ENCODE measurements at places on chromosomes 4 and X.

GRCh38 chrX:97402903-97403302 lies 519.2 kb downstream of the RPA4 start:
- no peak for DNase-seq

DNA sequence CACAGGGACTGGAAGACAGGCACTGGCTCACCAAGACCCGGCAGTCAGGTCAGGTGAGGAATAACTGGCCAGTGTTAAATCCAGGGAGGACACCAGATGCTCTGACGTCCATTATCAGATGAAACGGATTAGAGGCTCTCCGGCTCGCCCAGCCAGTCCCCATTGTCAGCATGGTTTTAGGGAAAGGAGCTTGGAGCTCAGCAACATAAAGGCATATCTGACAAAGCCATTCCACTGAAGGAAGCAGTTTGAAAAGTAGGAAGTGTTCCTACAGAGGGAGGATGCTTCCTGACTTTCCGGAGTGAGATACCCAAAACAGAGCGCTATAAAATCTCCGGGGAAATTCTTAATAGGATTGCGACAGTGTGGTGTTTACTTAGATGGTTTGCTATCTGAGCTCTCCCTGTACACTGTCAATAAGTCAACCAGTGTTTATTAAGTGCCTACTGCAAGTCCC lies 14.8 kb downstream of the NDNF start:
- DNase-seq, result no peak

GRCh38 chr4:165542476-165542875 lies 163.7 kb downstream of the CPE start:
- DNase-seq, result no peak

GRCh38 chr4:31349907-31350306 lies 629.7 kb downstream of the PCDH7 start:
- no peak for DNase-seq

GRCh38 chr4:10622728-10623127 lies 61.8 kb downstream of the CLNK start:
- DNase-seq, result no peak

- no peak for DNase-seq
These were observed 46.9 kb upstream of the RHOH start for GRCh38 chr4:40149960-40150385.

DNA sequence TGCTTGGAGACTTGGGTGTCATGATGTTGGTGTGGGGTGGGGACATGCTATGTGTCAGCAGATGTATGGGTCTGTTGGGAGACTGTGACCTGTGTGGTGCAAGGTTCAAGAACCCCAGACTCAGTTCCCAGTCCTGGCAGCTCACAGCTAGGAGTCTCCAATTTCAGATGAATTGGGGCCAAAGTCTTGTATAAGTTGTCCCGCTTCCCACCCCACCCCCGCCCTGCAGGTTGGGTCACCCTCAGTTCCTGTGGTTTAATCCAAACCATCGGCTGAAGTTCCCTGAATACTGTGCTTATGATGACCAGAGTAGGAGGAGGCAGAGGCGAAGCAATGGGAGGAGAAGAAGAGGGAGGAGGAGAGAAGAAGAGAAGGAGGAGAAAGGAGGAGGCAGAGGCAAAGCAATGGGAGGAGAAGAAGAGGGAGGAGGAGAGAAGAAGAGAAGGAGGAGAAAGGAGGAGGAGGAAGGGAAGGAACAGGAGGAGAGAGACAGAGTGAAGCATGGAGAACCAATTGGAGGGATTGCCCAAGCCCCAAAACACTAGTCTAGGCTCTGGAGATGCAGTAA lies 112.6 kb downstream of the EFNB1 start:
- no peak for DNase-seq

DNA sequence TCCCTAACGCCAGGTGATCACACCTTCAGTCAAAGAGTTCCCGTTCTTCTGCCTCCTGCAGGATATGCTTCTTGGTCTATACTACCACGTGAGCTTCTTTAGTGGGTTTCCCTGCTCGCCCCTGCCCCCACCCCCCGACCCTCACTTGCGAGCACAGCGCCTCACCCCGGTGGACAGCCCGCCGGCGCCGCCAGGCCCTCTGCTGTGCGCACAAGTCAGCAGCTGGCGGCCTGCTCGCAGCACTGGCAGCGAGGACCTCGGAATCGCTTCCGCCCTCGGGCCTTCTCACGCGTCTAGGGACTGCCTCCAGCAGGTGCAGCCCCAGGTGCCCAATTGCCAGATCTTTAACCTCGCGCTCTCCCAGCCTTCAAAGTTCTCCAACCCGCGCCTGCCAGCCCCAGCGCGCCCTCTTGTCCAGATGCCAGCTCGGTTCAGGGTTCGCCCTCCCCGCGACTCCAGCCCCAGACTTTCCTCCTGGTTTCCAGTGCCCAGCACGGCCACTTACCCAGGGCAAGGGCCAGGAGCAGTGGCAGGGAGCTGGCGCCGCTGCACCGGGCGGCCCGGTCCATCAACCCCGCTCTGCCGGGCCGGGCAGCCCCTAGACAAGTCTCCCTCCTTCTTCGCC lies 454 bp downstream of the BTC start:
- peak; percentile 1 for DNase-seq

- no peak for DNase-seq
These were observed 20.2 kb downstream of the CLNK start for GRCh38 chr4:10664408-10664807.

DNA sequence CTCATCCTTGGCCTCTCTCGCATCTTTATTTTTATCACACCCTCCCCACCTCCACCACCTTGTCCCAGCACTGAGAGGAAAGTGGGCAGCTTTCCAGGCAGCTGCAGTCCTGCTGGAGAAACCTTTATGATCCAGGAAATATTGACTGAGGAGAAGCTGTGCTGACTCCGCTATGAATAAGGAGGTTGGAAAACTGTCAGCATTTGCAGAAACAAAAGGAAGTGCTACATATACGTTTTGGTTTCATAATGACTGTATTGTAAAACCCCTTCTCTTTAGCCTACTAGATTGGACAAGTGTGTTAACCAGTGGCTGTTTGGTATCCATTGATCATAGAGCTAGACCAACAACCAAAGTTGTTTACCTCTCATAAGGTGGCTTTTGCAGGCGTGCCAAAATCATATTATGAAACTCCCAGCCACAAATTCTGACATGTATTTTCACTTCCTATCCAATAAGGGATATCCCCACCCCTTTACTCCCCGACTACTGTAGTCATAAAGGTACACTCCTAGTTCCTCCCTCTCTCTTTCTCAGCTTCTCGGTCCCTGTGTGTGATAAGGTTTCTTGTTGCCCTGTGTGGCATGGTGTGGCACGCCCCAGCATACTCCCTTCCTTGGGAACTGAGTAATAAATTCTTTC lies 88.4 kb downstream of the GPR143 start:
- no peak for DNase-seq

GRCh38 chr4:121951521-121952110 lies at the start of gene TRPC3:
Gene TRPC3 (minus strand): TSS chr4:121952060. CDS start chr4:121951680, 380 bp downstream.
- no peak for DNase-seq

GRCh38 chrX:70960730-70961129 lies 29.8 kb upstream of the SLC7A3 start:
- no peak for DNase-seq

GRCh38 chrX:115023139-115023538 lies 5.7 kb upstream of the IL13RA2 start:
- no peak for DNase-seq

DNA sequence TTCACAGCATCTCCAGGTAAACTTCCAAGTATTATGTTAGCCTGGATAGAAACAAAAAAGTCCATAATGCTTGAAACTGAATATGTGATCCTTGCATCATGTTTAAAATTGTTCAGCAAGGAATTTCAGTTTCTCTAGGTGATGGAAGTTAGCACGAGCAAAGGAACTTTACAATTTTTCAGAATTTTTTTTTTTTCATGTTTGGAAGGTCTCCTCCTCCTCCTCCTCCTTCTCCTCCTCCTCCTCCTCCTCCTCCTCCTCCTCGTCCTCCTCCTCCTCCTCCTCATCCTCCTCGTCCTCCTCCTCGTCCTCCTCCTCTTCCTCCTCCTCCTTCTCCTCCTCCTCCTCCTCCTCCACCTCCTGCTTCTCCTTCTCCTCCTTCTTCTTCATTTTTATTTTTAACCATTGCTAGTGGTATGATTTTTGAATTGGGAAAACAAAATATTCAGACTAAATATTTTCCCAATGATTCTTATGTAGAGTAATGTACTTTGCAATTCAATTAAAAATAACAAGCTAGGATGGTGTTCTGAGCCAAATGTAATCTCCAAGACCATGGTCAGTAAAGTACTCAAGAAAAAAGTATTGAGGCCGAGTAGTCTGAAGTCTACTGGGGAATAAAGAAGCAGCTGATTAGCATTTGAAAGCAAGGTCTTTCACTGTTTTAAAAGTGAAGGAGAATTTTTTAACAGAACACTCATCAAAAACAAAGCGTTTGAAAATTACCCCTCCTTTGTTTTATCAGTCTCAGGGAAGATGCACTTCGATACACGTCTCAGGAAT lies 420.9 kb upstream of the ATOH1 start:
- DNase-seq, result no peak

DNA sequence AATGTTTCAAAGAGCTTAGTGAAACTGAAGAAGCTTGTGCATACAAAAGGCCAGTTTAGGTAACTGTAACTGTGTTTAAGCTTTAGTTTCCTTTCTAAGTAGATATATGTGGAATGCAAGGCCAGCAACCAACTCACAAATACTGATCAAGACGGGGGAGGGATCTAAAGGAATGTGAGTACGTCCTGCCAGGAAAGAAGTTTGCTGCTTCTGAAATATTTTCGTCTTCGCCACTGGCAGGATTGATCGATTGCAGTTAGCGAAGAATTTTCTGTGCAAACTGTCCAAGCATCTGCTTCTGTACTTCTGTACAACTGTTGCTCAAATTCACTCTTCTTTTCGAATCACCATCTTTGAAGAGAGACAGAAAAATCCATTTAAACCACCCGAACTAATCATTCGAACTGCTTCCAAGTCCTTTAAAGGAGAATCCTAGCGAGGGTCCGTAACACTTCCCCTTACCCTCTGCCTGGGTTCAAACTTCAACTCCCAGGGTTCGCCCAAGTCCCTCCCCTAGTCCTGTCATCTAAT lies 373 bp upstream of the INTS6L start:
- no peak for DNase-seq

- peak; percentile 2 for DNase-seq
These were observed 57.1 kb downstream of the ELF4 start for GRCh38 chrX:130053236-130053635.

DNA sequence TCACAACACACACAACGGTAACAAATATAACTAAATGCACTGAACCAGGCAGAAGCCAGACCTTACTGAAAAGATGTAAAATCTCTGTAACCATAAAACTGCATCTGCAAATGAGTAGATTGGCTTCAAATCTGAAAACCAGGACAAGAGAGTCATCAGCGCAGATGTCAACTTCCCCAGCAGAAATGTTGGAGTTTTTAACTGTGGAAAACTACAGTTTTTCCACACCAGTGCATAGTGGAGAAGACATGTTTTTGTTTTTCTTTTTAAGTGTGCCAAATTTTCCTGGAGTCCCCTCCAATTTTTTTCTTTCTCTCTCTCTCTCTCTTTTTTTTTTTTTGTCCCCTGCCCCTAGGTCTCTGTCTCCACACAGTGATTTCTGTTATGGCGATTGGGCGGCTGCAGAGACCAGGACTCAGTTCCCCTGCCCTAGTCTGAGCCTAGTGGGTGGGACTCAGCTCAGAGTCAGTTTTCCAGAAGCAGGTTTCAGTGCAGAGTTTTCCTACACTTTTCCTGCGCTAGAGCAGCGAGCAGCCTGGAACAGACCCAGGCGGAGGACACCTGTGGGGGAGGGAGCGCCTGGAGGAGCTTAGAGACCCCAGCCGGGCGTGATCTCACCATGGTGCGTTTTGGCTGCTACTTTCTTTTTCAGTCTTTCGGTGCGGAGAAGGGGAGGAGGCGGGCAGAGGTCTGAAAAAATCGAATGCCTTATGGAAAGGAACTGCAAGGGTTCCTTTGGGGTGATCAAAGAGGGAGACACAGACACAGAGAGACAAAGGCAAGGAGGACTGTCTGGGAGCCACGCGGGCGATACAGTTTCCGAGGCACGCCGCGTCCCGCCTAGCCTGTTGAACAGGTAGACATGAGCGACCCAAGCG lies at the start of gene GUCY1A1:
Gene GUCY1A1 (plus strand): TSS at position 505 of the 878 bp plus-strand sequence. CDS start 30,020 bp downstream, outside the sequence.
- DNase-seq, result no peak

GRCh38 chr4:95219109-95219508 lies 329.7 kb downstream of the UNC5C start:
- no peak for DNase-seq

DNA sequence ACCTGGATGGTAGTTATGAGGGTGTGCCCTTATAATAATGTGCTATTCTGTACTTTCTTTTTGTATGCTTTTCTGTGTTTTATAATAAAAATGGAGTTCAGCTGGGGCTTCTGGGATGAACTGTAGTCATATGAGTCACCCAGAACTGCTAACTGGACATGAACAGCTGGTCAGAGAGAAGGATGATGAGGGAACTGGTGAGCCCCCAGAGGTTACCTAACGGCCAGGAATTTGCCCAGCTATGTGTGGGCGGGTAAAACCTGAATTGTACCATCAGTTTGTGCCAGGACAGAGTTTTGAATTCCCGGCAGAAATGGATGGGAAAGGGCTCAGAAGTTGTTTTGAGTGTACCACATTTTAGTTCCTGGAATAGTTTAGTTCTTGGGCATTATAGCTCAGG lies 138.0 kb upstream of the USP9X start:
- DNase-seq, result no peak

GRCh38 chr4:8571702-8572685 lies 8.2 kb upstream of the GPR78 start:
- no peak for DNase-seq

DNA sequence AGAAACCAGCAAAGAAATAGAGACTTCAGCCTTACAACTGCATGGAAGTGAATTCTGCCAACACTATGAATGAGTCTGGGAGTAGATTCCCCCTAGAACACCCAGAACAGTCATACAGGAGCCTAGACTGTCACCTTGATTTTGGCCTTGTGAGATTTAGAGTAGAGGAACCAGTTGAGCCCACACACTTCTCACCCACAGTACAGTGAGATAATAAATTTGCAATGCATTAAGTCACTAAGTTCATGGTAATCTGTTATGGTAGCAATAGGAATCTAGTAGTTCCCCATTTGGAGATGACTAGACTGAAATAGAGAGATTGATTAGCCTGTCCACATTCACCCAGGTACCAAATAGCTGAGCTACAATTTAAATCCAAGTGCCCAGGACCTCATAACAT lies 59.0 kb downstream of the FAM13A start:
- no peak for DNase-seq

DNA sequence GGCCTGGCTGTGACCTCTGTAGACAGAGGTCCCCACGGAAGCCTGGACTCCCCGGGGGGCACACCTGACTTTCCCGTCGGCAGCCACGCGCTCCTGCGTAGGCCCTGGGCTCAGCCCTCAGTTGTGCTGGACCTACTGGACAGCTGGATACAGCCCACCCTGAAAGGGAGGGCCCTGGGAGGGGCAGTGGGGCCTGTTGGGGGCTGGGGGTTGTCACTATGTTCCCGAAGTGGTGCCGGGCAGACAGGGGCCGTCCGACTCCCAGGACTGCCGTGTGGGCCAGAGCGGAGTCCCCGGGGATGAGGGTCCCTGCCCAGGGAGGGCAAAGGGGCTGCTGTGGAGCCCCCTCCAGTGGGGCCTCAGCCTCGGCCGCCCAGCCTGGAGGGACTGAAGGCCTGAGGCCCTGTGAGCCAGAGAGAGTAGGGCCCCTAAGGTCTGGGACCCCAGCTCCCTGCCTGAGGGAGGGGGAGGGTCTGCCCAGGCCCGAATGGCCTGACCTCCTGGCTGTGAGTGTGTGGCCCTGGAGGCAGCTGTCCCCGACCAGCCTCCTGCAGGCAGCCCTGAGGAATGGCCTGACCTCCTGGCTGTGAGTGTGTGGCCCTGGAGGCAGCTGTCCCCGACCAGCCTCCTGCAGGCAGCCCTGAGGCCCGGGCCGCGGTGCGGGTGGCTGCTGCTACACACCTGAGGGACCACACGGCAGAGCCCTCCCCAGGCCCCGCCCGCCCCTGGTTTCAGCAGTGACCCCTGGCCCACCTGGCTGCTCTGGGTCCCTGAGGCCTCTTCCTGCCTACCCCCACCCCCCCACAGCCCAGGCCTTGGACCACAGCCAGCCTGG lies 25.8 kb downstream of the FGFRL1 start:
- no peak for DNase-seq
